ENCODE measurements at places on chromosomes 2 and 18.

- DNase-seq = peak; percentile 22
Observed at GRCh38 chr18:54069729-54070128, 154.7 kb downstream of the MBD2 start.

DNA sequence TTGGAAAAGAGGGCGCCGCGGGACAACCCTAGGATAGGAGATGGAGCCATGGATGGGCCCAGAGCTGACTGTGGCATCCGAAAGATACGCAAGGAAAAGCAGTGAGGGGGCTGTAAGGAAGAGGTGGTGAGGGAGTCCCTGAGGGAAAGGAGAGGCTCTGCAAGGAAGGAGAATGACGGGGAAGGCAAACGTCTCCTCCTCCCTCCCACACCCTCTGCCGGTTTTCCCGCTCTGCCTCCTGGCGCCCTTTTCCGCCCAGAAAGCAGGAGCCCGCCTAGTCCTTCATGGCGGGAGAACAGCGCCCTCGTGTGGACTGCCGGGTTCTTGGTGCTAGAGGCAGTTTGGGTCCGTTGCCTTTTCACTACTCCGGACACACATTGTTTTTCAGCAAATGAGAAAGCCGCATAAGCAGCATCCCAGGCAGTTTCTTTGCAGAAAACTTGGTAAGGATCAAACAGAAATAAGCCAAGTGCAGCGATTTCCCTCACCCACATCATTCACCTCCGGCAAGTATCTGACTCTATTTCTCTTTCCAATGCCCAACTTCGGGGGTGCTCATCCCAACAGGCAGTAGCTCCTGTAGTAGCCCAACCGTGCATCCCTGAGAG is 200.4 kb downstream of the INO80D start:
- DNase-seq = peak; percentile 81

DNA sequence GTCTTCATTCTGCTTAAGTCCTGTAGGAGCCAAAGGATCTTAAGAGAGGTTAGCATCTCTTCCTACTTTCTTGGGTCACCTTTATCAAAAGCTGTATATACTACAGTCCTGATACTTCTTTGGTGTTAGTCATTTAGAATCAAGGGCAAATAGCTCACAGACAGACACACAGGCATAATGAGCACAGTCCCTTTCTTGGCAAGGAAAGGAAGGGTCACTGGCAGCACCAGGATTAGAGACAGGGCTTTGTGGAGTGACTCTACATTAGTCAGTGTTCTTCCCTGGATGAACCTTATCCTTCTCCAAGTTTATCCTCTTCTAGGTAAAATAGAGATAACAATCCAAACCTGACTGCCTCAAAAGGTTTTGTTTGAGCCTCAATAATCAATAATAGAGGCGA is 40.0 kb upstream of the NCKAP5 start:
- no peak for DNase-seq

DNA sequence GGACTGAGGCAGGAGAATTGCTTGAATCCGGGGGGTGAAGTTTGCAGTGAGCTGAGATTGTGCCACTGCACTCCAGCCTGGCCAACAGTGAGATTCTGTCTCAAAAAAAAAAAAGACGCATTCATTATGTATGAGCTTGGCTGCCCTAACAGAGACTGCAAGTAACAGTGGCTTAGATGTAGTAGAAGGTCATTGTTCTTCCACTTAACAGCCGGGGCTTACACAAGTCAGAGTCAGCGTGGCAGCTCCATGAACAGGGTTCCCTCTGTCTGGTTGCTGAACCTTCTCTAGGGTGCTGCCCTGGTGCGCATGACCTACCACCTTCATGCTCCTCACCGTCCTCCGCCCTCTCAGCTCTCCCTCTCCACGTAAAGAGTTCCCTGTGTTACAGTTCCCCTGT is 49.1 kb upstream of the IGFBP2 start:
- no peak for DNase-seq

GRCh38 chr2:100639588-100640390 is 77.0 kb downstream of the PDCL3 start:
- no peak for DNase-seq

- DNase-seq = no peak
Observed at GRCh38 chr2:95730813-95731212, 139.0 kb downstream of the TRIM43 start.

DNA sequence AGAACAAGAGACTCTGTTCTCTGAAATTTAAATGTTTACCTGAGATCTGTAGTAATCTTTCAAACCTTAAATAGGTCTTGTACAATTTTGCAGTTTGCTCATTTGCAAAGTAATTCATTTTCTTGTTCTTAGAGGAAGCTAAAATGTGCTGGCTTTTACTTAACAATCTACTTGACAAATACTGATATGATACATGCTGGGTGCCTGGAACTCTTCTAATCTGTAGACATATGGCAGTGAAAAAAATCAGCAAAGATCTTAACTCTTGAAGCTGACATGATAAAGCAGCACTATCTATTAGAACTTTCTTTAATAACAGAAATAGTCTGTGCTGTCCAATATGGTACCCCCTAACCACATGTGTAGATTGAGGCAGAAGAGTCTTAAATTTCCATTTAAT is 1352.8 kb upstream of the SLC39A10 start:
- DNase-seq = no peak

GRCh38 chr2:3172265-3172935 is 205.2 kb downstream of the EIPR1 start:
- DNase-seq = no peak

DNA sequence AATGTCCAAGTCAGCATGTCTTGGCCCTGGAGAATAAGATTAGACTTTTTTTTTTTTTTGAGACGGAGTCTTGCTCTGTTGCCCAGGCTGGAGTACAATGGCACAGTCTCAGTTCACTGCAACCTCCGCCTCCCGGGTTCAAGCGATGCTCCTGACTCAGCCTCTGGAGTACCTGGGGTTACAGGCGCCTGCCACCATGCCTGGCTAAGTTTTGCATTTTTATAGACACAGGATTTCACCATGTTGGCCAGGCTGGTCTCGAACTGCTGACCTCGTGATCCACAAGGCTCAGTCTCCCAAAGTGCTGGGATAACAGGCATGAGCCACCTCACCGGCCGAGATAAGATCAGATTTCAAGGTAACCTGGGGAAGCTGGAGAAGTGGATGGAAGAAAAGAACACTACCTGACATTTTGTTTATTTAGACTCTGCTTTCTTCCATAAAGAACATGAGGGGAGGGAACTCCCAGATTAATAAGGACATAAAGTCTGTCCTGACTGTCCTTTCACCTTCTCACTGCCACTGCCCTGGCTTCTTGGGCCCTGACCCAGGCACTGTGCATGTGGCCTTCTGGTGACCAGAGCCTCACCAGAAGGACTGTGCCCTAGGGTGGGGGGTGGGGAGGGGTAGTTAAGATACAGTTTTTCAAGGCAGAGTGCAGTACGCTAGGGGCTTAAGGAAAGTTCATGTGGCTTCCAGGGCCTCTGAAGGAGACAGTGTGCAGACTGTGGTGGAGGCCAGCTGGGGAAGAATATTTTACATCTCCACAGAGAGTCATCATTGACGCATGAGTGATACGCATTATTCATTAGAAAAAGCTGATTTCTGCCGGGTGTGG is 4.8 kb upstream of the IMPA2 start:
- no peak for DNase-seq

DNA sequence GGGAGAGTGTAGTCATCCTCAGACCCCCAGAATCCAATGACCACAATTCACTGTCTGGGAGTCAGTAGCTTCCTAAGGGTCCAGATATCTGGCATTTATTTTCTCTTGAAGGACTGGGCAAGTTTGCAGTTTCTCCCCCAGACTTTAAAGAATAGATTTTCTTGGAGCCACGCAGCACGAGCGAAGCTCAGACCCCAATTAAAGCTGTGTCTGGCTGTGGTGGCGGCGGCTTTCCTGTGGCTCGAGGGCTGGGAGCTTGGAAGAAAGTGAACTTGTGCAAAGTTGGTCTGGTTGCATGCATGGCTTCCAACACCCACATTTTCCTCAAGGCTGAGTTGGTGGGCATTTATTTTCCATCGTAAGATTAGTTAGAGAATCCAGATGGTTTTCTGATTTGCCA is 105.0 kb downstream of the ACKR3 start:
- DNase-seq = no peak

DNA sequence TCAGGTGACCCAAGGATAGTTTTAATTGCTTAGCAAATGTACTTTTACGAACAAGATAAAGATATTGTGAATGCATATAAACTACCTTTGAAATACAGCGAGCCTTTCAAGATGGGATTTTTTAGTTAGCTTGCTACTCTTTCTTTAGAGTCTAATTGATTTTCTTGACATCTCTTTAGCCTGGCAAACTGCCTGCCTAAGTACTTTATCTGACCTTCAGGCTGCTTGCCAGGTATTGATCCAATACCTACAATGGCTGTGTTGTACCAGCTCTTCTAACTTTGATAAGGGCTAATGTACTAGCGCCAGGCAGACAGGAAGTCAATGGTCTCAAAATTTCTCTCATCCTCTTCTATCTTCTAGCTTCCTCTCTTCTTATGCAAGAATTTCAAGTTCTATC is 414.4 kb upstream of the ACVR2A start:
- DNase-seq = no peak

GRCh38 chr2:11865805-11866204 is 119.4 kb downstream of the LPIN1 start:
- DNase-seq = no peak

DNA sequence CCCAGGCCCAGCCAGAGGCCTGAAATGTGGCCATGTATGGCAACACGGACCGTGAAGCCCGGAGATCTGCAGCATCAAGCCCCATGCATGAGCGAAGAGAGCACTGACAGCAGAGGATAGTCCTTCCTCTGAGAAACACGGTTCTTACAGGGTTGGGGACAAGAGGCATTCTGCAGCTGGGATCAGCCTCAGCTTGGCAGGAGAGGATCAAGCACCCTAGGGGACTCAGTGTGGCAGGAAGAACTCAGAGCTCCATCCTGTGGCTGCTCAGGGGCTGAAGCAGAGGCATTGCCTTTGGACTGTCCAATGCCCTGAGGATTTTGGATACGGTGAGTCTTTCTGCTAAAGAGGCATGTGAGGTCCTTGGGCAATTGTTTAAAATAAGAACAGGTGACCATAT is 368.7 kb downstream of the ZNF516 start:
- DNase-seq = no peak

GRCh38 chr18:3319399-3319798 is 57.5 kb downstream of the MYL12B start:
- DNase-seq = no peak

- DNase-seq = no peak
Observed at GRCh38 chr2:88857274-88857741, 165.8 kb downstream of the RPIA start.

GRCh38 chr2:96207073-96207773 is 1.4 kb downstream of the STARD7 start:
- DNase-seq = no peak

- no peak for DNase-seq
Observed at GRCh38 chr2:111222204-111222866, 101.6 kb downstream of the BCL2L11 start.

- DNase-seq = no peak
Observed at GRCh38 chr2:229714080-229714735, at the start of gene DNER. DNER (minus strand) TSS chr2:229714555; CDS start chr2:229714423, 132 bp downstream.

DNA sequence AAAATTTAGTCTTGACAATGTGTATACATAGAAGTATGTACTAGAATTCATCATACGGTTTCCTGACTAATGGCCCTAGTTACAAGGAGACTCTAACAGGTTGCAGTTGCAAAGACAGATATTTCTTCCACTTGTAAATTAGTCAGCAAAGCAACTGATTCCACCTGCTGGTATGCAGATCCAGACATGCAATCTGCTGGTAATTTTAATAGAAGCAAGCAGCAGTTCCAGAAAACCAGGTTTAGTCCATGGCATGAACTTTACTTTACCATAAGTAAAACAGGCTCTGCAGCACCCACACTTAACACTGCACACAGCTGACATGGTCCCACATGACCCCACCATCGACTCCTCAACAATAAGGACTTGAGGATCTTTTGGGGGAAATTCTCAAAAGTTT is 110.9 kb upstream of the SP3 start:
- no peak for DNase-seq

DNA sequence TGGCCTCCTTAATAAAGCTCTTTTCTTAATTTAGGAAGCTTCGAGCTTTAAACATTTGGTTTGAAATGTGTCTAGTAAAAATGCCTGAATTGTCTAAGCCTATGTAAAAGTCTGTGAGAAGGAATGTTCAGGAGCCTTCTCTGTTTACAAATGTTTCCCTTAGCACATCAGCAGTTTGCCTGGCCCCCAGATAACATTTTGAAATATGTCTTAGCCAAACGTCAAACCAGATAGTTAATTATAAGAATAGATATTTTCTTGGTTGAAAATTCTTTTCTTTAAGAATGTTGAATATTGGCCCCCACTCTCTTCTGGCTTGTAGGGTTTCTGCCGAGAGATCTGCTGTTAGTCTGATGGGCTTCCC is 498.6 kb downstream of the CCDC85A start:
- no peak for DNase-seq

GRCh38 chr2:128817171-128817570 is 498.5 kb upstream of the HS6ST1 start:
- no peak for DNase-seq

DNA sequence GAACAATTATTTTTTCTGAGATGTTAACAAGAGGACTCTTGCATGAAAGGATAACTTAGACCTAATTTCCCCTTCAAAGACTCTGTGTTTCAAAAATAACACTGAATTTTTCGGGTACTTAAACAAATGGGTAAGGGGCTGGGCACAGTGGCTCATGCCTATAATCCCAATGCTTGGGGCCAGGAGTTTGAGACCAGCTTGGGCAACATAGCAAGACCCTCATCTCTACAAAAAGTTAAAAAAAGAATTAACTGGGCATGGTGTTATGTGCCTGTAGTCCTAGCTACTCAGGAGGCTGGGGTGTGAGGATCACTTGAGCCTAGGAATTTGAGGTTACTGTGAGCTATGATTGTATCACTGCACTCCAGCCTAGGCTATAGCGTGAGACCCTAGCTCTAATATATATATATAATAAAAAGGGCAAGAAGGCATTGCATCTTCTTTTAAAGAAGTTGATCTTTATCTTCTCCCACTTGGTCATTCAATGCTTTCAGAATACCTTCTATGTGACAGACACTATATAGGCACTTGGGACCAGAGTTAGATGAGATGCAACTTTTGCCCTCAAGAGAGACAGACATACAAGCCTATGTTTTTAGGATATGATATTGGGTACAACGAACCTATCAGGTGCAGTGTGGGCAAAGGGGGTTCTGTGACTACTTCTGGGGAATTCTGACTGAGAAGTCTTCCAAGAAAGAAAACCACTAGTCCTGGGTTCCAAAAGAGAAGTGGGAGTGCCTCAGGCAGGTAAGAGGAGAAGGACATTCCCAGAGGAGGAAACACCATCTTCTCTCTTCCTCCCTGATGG is 120.0 kb downstream of the MYCN start:
- DNase-seq = no peak

- DNase-seq = no peak
Observed at GRCh38 chr2:11028407-11028916, 116.7 kb downstream of the KCNF1 start.

DNA sequence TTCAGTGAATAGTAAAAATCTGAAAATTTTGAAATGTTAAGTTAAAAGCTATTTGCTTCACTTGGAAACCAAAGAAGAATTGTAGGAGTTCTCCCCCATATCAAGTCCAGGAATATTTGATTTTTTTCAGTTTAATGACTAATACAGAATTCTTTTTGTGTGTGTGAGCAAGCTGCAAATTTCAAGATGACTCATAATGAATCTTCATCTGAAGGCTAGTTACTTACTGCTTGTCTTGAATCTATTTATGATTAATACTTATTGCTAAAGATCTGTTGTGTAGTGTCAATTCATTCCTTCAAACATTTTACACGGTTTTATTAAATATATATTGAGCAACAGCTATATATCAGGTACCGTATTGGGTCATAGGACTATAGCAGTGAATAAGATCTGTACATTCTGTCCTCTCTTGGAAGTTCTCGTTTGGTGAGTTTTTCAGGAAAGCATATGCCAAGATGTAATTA is 47.8 kb upstream of the CAVIN2 start:
- DNase-seq = no peak

Measured in NT2/D1 (cell line).